ENCODE measurements at places on chromosomes 5 and 9.

GRCh38 chr5:168746893-168747640 lies 167.9 kb upstream of the PANK3 start:
- no peak for DNase-seq

- peak; percentile 48 for DNase-seq
Observed at GRCh38 chr9:129320575-129321285, 142.7 kb upstream of the IER5L start.

DNA sequence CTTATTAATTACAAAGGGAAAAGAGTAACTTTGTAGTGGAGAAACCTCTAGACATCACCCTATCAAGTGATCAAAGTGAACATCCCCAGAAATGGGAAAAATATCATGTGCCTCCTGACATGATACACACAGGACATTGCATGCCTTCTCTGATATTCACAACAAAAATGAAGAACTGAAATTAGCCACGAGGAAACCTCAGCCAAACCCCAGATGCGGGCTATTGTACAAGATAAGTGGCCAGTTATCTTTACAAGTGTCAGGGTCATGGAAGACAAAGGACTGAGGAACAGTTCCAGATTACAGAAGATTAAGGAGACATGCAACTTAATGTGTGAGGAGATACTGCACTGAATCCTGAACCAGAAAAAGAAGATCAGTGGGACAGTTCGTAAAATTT lies 23.8 kb upstream of the NPM1 start:
- DNase-seq = no peak

DNA sequence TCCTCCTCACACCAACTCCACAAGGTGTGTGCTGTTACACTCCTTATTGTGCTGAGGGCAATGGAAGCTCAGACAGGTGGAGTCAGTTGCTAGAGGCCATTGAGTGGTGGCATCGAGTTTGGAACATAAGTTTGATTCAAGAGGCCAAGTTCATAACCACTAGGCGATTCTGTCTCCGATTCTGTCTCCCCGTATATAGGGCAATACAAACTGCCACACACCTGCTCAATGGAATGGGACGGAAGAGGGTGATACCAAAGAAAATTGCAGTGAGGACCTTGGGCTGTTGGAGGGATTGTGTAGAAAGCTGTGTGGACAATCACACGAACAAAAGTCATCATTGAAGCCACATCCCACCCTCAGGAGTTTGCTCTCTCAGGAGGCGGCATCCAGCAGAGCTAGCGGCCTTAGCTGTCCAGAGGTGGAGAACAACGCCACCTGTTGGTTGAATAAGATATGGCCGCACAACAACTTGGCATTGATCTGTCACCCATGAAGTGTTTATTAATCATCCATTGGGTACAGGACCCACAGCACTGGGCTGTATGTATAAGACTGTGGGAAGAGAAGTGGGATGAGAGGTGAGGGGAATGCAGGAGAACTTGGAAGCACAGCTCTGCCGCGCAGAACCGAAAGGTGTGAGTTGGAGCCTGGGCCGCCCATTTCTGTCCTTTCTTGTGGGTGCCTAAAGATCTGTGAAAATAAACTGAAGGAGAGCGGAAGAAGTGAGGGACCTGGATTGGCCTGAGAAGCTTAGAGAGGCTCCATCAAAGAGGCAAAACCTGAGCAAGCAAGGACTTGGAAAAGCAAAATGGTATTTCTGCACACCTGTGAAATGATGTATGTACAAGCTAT lies 16.1 kb upstream of the NEUROG1 start:
- peak; percentile 84 for DNase-seq

GRCh38 chr5:2486373-2486772 lies 265.1 kb downstream of the IRX2 start:
- DNase-seq = no peak

DNA sequence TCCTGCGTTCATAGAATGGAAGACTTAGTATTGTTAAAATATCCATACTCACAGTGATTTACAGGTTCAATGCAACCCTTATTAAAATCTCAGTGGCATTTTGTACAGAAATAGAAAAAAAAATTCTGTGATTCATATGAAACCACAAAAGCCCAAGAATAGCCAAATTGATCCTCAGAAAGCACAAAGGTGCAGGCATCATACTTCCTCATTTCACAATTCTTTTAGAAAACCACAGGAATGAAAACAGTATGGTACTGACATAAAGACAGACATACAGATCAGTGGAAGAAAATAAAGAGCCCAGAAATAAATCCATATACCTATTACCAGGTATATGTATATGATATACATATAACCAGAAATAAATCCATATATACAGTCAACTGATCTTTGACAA lies 86.8 kb upstream of the MEGF10 start:
- DNase-seq = no peak

- no peak for DNase-seq
Observed at GRCh38 chr5:121797681-121798518, 53.8 kb upstream of the FTMT start.

DNA sequence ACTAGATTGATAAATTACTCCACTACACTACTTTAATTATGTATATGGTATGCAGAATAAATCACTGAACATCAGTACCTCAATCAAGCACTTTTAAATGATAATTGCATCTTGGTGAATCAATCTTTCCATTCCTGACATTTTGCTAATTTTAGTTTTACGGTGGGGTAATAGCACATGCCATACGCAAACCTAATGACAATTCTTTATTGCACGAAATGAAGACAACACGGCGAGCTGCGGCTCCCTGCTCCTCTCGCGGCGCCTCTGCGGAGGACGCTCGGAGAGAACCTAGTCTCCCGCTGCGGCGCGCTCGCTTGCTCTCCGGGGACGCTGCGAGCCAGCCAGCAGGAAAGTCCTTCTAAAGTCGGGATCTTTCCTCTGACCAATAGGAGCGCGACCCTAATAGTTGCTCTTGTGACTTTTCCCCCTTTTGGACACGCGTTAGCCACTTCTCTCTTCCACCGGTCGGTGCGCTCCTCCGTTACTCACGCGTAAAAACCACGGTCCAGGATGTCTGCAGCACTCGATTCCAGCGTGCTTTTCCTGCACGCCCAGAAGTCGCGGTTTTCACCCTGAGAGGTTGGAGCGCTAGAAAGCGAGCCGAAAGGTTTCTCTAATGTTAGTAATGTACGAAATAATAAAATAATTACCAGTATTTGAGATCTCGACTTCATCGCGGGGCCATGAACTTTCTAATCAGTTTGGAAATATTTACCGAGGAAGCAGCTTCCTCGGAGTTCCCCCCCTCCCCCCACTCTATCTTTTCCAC lies 1.0 kb upstream of the MEF2C start:
- DNase-seq = peak; percentile 70

DNA sequence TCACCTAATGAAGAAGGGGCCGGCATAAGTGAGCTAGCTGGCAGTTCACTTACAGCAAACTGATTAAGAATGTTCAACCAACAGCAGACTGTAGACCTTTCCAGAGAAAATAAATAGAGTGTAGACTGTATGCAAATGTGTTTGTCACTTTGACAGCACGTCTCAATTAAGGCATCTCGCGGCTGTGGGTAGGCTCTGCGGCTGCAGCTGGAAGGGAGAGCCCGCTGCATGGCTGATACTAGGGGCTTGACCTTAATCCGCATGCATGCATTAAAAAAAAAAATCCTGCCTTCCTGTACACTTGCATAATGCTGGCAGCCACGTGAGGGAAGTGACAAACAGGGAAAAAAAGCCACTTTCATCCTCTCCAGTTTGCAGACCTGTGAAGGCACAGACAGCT lies 82.3 kb downstream of the CRB2 start:
- no peak for DNase-seq

DNA sequence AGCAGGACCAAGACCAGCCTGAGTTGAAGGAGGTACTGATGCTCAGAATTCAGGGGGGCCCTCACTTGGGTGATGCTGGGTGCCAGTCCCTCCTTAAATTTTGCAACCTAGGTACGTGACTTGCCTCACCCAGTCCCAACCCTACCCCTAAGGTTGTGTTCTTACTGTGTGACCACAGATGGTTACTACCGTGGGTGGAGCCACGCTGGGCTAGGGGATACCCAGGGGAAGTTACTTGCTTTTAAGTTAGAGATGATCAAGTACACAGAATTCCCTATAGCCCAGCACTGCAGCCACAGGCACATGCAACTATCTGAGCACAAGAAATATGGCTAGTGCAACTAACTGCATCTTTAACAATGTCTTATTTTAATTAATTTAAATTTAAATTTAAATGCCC lies 32.9 kb downstream of the NXNL2 start:
- no peak for DNase-seq

DNA sequence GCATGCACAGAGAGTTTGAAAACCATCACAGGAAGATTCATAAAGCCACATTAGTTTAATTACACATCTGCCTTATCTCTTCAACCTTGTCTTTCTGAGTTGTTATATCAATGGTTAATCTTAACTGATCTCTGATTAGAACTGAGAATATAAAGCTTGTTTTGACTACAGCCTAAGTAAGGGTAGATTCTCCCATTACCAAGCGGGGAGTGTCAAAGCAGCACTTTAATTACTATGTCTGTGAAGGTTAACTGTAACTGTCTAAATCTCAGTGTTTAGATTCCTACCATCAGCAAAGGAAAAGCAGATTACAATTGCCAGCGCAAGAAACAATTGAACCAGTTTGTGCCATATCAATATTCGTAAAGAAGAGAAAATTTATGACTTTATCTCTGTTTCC lies 348.7 kb downstream of the CDH12 start:
- no peak for DNase-seq

- DNase-seq = no peak
Observed at GRCh38 chr9:102631559-102631958, 363.6 kb upstream of the CYLC2 start.

DNA sequence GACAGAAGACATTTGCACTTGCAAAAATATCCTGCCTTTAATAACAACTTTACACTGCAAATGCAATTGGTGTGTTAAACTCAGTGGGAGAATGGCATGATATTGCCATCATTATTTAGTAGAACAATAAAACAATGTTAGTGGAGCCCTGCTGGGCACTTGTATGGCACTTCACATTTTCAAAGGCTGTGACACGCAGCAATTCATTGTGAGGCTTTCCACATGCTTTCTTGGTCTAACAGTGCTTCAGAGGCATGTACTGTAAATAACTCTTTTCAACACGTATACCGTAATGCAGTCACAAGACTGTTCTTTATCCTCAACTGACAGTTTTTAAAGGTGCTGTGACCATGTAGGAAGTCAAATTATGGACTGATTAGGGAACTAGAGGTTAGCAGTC lies 155.5 kb upstream of the EPB41L4A start:
- no peak for DNase-seq

- DNase-seq = no peak
Observed at GRCh38 chr5:55231919-55232270, 1.5 kb downstream of the CCNO start.

DNA sequence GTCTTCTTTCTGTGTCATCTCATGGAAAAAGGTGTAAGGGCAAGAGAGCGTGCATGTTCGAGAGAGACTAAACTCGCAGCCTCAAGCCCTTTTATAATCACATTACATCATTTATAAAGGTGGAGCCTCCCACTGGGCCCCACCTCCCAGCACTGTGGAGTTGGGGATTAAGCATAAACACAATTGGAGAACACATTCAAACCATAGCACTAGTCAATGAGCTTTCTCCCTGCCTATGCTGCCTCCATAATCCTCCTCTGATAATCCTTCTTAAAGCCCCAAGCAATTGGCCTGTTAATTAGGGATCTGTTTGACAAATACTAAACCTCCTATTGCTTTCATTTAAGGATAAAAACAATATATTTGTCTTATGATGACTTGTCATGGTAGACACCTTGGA lies 99.6 kb downstream of the NMUR2 start:
- no peak for DNase-seq

GRCh38 chr9:127522727-127523126 lies 71.4 kb downstream of the LRSAM1 start:
- DNase-seq = no peak

DNA sequence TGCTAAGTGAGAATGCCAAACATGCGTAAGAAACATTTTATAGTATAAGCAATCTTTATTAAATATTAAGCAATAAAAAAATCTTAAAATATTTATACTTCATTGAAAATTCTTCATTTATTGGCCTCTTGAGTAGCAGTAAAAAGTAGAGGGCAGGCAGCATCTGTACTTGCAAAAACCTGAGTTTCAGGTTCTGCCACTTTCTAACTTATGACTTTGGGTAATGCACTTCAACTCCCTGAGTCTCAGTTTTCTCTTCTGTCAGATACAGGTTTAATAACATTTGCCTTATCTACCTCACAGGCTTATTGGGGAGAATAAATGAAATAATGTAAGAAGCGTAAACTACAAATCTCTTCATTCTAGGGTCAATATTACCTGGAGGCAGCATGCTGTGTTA lies 19.8 kb upstream of the MCTP1 start:
- no peak for DNase-seq

DNA sequence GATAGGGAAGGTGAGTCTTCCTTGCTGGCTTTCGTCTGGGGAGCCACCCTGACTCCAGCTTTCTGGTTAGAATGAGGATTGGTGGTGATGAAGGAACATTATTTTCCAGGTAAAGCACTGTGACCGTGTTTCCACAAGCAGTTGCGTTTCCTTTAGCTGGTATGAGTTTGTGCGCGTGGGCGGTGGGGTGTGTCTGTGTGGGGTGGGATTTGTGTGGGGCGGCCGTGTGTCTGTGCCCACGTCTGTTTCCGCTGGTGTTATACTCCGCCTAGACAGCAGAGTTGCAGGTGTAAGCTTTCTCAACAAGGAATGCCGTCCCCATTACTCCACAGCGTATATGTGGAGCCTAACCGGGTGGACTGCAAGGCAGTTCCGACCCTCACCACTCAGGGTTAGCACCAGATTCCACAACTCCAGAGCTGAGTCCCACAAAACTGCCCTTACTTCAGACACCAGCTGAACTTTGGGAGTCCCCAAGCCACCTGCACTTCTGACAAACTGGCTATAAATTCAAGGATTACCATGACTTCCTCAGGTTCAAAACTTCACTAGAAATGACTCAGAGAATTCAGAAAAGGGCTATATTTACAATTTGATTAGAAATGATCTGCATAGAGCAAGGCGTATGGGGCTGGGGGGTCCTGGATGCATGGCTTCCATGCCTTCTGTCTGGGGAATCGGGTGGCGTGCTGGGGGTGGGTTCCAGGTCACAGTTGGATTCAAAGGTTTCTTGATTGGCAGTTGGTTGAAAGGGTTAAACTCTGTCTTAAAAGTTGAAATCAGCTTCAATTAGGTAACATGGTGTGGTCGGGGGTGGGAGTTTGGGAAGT lies 29.8 kb downstream of the PROP1 start:
- DNase-seq = no peak

DNA sequence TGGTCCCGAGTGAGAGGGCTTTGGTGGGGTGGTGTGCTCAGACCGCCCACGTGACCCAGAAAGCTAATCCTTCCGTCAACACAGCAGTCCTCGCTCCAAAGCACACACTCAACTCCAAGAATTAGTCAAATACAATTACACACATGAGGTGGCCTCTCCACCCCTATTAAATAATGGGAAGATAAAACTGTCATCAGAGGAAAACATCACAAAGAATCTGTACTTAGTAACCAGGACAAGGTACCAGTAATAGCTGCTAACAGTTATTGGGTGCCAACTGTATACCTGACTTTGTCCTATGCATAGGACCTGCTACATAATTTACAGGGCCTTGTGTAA lies 222.8 kb downstream of the HSPA4 start:
- DNase-seq = peak; percentile 61
